Hindlimb muscle (tissue), 1 donor: ENCODE measurements at places on chromosomes 11 and 22. TPM values are rescaled to one million over a fixed set of nuclear protein-coding genes. Genes with fewer than 3 reads are reported as not detected.

The SDHD gene
- polyA plus RNA-seq: 91.6 TPM

The PARVG gene
- 4.5 TPM for polyA plus RNA-seq

The CCDC34 gene
- polyA plus RNA-seq: 14.1 TPM

GRCh38 chr11:6468712-6469495, 4.8 kb downstream of the TRIM3 start:
- DNase-seq: peak; percentile 83
